ENCODE measurements at places on chromosomes 16 and 17.
A peak's percentile ranks its signal among the peaks of the same experiment; 100 is the strongest.

GRCh38 chr17:15309793-15310192, 31.6 kb downstream of the TEKT3 start:
- DNase-seq = no peak

- DNase-seq = no peak
Observed at GRCh38 chr16:86306011-86306644, 204.2 kb upstream of the FOXF1 start.

DNA sequence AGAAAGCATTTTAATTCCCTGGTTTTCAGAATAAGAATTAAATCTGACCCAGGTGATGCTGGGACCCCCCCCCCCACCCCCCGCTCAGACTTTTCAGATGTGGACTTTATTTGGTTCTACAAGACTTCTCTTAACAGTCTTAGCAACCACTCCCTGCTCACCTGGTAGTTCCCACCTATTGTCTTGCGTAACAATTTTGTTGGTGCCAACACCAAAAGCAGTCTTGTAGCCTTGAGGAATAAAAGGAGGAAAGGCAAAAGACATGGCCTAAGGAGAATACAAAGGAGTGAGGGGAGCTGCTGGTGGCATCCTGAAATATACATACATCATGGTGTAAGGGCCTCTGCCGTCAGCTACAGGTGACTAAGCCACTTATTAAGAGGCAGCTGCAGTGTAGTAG, 5.0 kb downstream of the TTLL6 start:
- no peak for DNase-seq

DNA sequence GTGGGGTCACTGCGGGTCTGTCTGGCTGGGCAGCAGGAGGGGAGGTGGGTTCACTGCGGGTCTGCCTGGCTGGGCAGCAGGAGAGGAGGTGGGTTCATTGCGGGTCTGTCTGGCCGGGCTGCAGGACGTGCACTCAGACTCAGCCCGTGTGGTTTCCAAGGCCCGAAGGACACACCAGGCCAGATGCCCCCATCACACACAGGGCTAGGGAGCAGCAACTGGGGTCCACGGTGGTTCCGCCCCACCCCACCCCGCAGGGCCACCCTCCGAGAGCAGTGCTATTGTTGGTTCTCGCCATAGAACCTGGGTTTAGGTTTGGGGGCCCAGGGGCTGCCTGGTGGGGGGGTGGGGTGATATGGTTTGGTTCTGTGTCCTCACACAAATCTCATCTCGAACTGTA, 5.8 kb upstream of the CIAO3 start:
- DNase-seq = no peak

- DNase-seq = no peak
Observed at GRCh38 chr17:63910096-63910495, 962 bp downstream of the CSHL1 start.

DNA sequence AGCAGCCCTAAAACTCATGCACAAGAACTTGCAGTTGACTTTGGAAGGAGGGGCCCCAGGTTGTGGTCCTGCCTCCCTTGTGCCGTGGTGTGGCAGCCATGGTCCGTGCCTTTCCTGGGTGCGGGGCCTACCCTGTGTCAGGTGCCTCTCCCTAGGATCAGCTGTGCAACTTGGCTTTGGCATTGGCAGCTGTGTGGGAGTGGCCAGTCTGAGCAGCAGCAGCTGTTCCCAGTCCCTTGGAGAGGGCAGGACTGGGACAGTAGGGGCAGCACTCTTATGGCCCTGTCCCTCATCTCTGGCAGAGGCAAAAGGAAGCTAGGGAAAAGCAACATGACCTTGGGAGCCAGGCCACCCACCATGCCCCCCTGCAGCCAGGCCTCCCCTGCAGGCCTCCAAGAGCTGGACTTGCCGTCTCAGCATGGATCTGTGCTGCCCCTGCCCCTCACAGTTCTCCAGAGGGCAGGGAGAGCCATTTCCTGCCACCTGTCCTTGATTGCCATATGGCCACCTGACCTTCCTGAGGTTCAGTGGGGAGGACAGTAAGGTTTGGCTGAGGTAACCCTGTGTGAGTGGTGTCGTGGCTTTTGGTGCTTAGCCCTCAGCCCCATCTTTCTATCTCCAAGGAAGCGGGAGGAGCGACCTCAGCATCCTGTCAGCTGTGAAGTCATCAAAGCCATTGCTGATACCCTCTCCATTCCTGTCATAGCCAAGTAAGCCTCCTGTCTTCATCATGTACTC, 15.5 kb upstream of the NFATC3 start:
- DNase-seq = no peak

DNA sequence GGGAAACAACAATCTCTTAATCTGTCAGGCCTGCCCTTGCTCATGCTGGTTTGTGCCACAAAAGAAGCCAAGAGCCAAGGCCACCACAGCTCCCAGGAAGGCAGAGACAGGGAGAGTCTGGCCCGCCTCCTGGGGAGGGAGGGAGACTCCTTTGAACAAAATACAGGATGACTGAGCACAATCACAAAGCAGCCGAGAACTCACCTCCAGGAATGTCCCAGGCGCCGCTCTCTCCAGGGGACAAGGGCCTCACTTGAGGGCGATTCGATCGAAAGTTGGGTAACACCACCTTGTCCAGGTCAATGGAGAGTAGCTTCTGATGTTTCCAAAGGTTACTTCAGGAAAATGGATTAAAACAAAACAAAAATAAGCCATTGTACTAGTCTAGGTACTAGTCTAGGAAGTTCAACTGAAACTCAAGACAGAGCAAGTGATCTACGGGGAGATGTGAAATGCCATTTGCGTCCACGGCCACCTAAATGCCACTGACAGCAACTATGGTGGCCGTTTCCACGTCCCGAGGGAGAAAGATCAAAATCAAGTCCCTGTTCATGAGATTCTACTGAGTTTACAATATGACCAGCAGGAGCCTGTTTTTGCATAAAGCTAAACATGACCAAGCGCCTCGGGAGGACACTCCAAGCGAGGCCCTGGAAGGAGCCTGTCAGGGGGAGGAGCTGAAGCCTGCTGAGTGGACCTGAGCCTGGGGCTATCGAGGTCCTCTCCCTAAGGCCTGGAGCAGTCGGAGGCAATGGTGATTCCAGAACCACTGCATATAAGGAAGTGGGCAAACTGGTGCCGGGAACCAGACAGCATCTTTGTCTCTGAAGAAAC, 13.4 kb upstream of the SLC38A8 start:
- DNase-seq = no peak

GRCh38 chr16:2033057-2033908, 6.6 kb downstream of the NHERF2 start:
- no peak for DNase-seq

- DNase-seq = no peak
Observed at GRCh38 chr16:31708348-31708747, 165.3 kb upstream of the ZNF267 start.

DNA sequence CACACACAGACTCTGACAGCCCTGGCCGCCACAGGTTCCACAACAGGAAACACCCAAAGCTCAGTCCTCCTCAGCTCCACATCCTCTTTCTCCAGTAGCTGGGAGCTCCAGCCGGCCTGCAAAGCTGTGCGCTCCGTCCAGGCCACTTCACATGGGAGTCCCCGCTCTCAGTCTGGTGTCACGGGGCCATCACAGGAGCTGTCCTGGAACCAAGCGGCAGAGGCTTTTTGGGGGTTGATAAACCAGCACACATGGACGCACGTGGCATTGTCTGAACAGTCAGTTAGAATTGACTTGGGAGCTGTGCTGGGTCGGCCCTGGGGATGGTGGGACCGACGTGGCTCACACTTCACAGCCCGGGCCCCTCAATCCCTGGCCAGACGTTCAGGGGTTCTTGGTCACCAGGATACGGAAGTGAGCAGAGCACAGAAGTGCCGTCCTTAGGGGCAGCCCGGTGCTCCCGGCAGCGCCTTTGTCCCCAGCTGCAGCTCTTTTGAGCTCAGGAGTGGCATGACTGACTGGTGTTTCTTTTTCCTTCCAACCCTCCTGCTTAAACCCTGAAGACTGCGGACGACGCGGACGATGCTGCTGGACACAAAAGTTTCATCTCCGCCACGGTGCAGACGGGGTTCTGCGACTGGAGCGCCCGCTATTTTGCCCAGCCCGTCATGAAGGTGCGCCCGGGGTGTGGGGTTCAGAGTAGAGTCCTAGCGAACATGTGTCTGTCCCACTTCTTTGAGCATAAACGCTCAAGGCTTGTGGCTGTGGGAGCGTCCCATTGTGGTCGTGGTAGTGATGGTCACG, 66.6 kb upstream of the CHMP6 start:
- no peak for DNase-seq

- peak; percentile 96 for DNase-seq
Observed at GRCh38 chr17:7354262-7354843, 603 bp upstream of the TMEM95 start.

- no peak for DNase-seq
Observed at GRCh38 chr17:50593321-50593720, 32.8 kb downstream of the CACNA1G start.

GRCh38 chr17:72588961-72589360, 468.1 kb downstream of the SOX9 start:
- peak; percentile 95 for DNase-seq

DNA sequence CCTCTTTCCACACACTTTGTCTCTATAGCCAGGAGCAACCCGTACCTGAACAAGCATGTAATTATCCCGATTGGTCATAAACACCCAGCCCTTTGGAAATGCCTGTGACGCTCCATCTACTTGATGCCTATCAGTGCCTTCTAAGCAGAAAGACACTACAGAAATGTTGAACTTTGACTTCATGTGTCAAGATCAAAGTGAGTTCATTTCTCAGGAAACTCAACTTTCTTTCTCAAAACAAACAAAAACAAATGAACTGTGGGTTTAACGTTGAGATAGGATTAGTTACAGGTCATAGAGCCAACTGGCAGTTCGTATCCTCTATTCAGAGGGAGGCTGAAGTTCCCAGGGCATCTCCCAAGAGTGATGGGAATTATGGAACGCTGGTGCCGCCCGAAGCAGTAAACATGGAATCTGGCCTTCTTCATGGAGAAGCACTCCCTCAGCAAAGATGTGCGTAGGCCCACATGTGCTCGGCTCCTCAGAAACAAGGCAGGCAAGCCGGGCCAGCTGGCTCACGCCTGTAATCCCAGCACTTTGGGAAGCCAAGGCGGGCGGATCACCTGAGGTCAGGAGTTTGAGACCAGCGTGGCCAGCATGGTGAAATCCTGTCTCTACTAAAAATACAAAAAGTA, 9.5 kb downstream of the SLC6A4 start:
- DNase-seq = peak; percentile 24

- peak; percentile 29 for DNase-seq
Observed at GRCh38 chr16:3094289-3095027, 4.6 kb downstream of the ZSCAN10 start.
